ENCODE measurements at places on chromosomes 12 and 14. TPM values are rescaled to one million over a fixed set of nuclear protein-coding genes. Genes with fewer than 3 reads are reported as not detected.

EFS gene
- not detected for total RNA-seq

TGM1 gene
- 3.0 TPM for total RNA-seq

DNA sequence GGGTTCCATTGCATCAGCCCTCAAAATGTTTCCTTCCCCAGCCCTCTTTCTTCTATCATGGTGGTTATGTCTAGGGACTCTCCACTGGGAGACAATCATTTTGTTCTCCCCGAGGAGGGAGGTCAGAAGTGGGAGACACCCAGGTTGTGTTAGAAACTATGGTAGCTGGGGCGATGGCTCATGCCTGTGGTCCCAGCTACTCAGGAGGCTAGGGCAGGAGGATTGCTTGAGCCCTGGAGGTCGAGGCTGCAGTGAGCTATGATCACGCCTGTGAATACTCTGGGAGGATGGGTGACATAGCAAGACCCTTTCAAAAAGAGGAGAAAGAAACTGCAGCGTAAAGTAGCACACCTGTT lies 13.0 kb upstream of the LRRC23 start:
- DNase-seq, result no peak

- DNase-seq, result no peak
These were observed 132.4 kb downstream of the GCH1 start for GRCh38 chr14:54769951-54770863.

DNA sequence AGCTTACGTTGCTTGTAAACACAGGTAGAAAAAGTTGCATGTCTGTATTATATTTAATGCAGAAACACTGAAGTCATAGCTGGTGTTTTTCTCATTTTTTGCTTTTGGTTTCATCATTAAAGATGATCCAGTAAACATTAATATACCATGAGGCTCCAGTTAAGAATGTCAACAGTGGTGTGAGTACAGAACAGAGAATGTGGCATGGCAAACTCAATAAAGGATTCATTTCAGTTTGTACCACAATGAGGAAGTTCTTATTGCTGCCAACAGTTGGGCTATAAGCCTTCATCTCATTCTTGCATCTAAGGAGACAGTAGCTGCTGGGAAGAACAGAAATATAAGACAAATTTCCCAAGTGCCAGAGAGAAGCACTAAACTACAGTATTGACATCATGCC lies 72.1 kb upstream of the ST8SIA1 start:
- no peak for DNase-seq

DNA sequence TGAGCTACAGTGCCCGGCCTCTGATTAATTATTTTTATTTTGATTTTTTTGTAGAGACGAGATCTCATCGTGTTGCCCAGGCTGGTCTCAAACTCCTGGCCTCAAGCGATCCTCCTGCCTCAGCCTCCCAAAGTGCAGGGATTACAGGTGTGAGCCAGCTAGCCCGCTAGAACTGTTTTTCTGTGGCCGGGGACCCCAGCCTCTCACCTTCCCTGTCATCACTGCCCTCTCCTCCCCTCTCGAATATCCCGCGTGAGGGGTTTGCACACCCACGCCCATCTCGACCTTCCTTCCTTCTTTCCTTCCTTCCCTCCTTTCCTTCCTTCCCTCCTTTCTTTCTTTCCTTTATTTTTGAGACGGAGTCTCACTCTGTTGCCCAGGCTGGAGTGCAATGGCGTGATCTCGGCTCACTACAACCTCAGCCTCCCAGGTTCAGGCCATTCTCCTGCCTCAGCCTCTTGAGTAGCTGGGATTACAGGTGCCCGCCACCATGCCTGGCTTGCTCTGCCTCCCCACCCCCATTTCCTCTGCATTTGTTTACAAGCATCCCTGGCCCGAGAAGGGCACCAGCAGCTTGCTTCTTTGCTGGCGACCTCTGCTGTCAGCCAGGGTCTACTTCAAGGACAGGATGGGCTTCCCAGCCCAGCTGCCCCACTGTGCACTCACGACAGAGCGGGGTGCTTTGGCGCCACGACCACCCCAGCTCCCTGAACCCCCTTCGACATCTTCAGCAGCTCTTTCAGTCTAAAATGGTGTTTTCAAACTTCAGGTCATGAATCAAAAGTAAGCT lies 4.3 kb upstream of the TRAF3 start:
- DNase-seq, result no peak

DNA sequence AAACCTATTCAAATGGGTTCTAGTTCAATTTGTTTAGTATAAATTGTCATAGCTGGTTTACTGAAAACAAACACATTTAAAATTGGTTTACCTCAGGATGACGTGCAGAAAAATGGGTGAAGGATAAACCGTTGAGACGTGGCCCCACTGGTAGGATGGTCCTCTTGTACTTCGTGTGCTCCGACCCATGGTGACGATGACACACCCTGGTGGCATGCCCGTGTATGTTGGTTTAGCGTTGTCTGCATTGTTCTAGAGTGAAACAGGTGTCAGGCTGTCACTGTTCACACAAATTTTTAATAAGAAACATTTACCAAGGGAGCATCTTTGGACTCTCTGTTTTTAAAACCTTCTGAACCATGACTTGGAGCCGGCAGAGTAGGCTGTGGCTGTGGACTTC lies 8.3 kb downstream of the CALM1 start:
- no peak for DNase-seq

All from activated CD8-positive, alpha-beta memory T cell treated with anti-CD3 and anti-CD28 coated beads, Interleukin-2, amount 10 ng/mL, durations not matched to agents 7 days and 5 days (primary cell).